ENCODE measurements at places on chromosomes 6 and 20. TPM values are rescaled to one million over a fixed set of nuclear protein-coding genes. Genes with fewer than 3 reads are reported as not detected.

ADGRF4 gene
- total RNA-seq: 0.18 TPM

IRAK1BP1 gene
- total RNA-seq: 11.6 TPM

DST gene
- 317 TPM for total RNA-seq

HLA-DMB gene
- 60.2 TPM for total RNA-seq

ECT2L gene
- 0.06 TPM for total RNA-seq

FBXL4 gene
- 36.0 TPM for total RNA-seq

TCF15 gene
- total RNA-seq: 2.0 TPM

RHAG gene
- total RNA-seq: 6.7 TPM

TBXT gene
- total RNA-seq: not detected

L3MBTL3 gene
- total RNA-seq: 13.1 TPM

TMEM217 gene
- total RNA-seq: 1.4 TPM

MYMX gene
- total RNA-seq: 0.35 TPM

CST5 gene
- total RNA-seq: not detected

ZNF184 gene
- 11.0 TPM for total RNA-seq

OPN5 gene
- 0.64 TPM for total RNA-seq

SLC32A1 gene
- total RNA-seq: 1.3 TPM

MUC21 gene
- total RNA-seq: not detected
